ENCODE measurements at places on chromosomes 2 and 18. TPM values are rescaled to one million over a fixed set of nuclear protein-coding genes. Genes with fewer than 3 reads are reported as not detected.

ERCC3 gene
- total RNA-seq, result 42.5 TPM

BMP10 gene
- total RNA-seq, result not detected

CRACDL gene
- total RNA-seq, result 2.5 TPM

REG3A gene
- not detected for total RNA-seq

- peak; percentile 71 for DNase-seq
These were observed 177.7 kb downstream of the TMEM247 start for GRCh38 chr2:46657042-46657504.

DNA sequence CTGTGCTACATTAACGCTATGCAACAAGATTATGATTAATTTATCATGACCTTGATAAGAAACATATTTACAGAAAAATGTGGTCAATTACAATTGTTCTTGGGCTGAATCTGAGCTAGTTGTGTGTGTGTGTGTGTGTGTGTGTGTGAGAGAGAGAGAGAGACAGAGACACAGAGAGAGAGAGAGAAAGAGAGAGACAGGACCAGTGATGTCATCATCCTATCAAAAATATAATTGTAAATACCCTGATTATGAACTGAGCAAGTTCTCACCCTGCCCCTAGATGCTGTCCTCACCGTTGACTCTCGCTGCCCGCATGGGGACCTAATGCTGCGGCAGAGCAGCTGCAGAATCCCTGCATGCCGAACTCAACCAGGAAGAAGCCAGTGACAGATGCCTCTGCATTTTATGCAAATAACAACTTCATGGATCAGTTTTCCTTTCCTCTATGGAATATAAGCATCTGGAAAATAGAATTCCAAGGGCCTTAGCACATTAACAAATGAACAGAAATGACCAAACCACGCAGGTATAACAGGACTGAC is 512.5 kb downstream of the PLCL1 start:
- no peak for DNase-seq

GRCh38 chr2:239661334-239662312 is 260.8 kb upstream of the HDAC4 start:
- no peak for DNase-seq

- DNase-seq, result no peak
These were observed 64.1 kb downstream of the ZCCHC2 start for GRCh38 chr18:62586781-62587487.

DNA sequence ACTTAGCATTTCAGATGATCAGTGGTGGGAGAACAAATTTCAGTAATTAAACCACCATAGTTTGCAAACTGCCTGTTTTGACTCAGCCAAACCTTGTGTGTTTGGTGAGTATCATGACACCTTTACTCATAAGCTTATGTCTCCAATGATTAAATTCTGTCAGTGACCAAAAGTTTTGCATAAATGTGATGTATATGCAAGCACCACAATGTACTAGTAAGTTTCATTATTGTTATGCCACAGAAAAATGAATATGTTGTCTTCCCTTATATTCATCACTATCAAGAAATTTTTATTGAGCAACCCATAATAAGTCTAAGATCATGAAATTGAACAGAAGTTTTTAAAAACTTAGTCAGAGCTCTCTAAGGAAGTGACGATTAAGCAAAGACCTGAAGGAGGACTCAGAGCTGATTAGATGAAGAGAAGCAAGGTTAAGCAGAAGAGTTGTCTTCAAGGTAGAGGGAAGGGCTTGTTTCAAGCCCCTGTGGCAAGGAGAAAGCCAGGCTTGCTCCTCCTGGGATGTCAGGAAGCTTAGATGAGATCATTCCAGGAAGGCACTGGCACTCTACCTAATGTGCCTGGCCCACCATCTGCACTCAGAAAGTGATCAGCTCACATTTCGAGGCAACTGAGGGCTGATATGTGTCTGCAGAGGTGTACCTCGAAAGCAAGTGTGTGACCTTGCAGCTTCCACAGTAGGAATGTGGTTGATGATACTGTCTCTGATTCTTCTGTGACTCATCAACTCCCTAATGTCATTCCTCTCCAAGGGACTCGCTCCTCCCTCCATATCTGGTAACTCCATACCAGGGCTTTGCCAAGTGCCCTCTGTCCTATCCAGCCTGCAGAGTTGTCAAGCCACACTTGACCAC is 54.7 kb downstream of the KCTD18 start:
- DNase-seq, result no peak

- DNase-seq, result no peak
These were observed 89.4 kb downstream of the TNS1 start for GRCh38 chr2:217913436-217913835.

GRCh38 chr2:232817756-232818155 is 41.4 kb upstream of the KCNJ13 start:
- no peak for DNase-seq

DNA sequence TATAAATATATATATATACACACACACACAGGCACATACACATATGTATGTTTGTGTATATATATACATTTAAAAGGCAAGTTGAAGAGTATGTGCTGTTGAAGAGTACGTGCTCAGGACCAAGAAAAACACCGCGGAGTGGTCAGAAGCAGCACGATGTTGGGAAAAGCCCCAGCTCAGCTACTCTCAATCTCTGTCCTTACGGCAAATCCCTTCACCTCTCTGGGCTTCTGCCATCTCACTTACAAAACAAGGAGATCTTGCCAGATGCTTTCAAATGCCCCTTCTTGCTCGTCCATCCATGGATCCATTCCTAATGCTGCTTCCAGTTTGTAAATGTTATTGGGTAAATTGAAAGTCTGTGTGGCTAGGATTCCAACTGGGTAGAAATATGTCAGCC is 333.9 kb downstream of the BCL11A start:
- DNase-seq, result no peak

- DNase-seq, result no peak
These were observed at the start of gene LIMS2 for GRCh38 chr2:127675331-127676261. Gene LIMS2, minus strand, starts transcription at chr2:127675530. Its CDS starts 506 bp downstream, at chr2:127675024.

DNA sequence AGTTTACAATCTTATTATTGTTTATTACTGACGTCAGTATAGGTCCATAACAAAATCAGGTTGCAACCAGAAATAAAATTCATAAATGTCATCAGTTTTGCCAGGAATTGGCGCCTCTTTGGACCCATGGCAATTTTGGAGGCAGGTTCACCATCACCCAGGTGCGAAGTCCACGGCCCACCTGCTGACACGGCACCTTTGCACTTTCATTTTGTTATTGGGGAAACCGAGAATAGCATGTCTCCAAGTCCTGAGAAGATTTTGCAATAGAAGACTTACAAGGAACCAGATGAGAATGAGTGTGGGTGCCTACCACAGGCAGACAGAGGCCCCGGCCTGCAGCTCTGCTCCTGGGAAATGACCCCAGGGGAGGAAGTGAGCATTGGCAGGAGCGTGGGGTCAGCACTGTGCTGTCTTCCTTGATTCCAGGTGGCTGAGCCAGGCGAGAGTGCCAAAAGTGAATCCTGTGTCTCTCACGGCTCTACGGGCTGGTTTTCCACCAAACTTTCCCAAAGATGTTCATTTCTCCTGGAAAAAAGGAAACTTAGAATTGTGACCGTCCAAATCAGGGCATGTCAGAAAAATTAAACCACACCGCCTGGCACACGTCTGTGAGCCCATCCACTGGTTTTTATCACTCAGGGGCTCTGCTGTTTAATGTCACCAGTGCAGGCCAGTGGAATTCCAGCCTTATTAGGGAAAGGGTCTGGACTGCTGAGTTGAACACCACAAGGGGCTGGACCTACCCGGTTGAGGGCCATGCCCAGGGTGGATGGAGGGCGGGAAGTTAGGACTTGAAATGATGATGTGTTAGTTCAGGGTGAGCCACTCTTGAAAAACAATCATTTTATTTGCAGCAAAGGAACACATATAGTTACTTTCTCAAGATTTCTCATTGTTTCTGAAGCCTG is 96.5 kb downstream of the PTGR3 start:
- DNase-seq, result no peak

DNA sequence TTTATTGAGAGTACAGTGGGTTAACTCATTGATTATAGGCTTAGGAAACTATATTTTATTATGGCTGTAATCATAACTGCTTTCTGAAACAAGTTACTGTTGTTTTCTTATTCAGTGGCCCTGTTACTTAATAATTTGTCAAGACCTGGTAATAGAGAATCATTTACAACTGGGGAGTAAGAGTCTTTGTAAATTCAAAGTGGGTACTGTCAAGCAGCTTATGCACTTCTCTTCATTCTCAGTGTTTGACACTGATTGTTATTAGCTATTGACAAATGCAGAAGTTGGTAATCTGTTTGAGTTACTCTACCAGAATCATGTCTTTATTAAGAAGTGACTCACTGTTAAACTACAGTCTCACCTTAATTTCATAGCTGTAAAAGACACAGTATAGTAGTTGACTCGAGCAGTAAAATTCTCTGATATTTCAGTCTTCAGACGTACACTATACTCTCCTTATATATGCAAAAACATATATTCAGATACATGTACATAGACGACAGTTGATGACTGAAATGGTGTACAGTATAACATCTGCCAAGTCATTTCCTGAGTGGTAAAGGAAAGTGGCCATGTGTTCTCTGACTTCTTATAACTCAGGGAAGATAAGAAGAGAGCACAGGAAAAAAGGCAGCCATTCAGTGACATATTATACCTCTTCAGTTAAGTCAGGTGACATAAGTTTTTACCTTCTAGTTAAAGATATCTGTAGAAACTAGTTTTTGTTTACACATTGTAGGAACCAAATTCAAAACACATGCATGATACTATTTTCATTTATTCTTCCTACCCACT is 36.0 kb upstream of the TTC27 start:
- no peak for DNase-seq

- DNase-seq, result no peak
These were observed 222.3 kb downstream of the SH3RF3 start for GRCh38 chr2:109351164-109351756.

GRCh38 chr18:57027190-57027708 is 119.6 kb upstream of the BOD1L2 start:
- no peak for DNase-seq

- DNase-seq, result peak; percentile 59
These were observed 75.7 kb downstream of the PIK3C3 start for GRCh38 chr18:42030586-42031182.
